ENCODE measurements at places on chromosomes 3 and 15.

GRCh38 chr3:135905058-135905724, 60.3 kb upstream of the PPP2R3A start:
- no peak for DNase-seq

DNA sequence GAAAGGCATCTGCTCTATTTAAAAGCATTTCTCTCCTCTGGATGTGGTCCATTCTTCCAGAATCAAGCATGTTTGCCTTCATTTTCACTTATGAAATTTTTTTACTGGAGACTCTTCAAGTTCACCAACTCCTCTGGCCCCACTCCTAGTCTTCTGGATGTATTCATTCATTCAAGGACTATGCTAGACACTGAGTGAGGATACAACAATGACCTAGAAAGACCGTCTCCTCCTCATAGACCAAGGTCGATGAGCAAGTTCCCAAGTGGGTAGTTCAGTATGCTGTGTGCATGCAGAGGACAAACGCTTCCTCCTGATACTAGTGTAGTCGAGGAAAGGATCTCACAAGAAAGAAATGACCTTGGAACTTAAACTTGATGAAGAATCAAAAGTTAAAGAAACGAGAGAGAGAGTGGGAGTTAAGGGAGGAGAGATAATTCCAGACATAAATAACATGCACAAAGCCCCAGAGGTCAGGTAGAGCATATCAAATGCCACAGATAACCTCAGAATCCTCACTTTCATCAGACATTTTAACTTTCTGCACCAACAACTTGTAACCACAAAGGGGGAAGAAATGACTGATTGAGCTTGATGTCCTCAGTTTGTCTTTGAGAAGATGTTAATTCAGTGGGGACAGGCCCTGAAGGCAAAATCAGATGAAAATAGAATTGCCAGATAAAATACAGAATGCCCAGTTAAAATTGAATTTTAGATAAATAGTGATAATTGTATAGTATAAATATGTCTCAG, 149.4 kb downstream of the IMPG2 start:
- DNase-seq, result no peak

DNA sequence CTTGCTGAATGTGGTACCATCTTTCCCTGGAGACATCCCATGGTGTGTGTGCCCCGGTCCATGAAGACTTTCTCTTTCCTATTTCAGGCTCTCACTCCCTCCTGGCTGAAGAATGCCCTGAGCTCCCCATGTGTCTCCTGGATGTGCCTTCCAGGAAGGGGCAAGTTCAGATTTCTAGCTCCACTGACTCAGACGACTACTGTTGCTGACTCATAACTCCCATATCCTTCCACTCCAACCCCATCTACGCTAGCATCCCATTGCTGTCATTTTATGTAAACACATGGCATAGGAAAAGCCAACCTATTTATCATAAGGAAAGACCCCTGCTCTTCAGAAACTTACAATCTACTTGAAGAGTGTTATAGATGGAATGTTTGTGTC, 95.0 kb downstream of the ADCY5 start:
- no peak for DNase-seq

GRCh38 chr3:49199239-49199899, 28.0 kb downstream of the KLHDC8B start:
- DNase-seq, result no peak

GRCh38 chr3:157443905-157444796, 7.5 kb downstream of the PTX3 start:
- DNase-seq, result no peak

DNA sequence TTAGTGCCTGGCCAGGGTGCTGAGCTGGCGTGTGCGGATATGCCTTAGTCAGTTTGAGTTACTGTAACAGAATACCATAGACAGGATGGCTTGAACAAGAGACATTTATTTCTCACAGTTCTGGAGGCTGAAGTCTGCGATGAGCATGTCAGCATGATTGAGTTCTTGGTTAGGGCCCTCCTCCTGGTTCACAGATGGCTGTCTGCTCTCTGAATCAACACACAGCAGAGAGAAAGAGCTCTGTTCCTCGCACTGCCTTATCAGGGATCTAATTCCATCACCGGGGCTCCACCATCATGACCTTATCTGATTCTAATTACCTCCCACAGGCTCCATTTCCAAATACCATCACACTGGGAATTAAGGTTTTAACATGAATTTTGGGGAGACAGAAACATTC, 386.6 kb upstream of the DPH6 start:
- DNase-seq, result no peak

DNA sequence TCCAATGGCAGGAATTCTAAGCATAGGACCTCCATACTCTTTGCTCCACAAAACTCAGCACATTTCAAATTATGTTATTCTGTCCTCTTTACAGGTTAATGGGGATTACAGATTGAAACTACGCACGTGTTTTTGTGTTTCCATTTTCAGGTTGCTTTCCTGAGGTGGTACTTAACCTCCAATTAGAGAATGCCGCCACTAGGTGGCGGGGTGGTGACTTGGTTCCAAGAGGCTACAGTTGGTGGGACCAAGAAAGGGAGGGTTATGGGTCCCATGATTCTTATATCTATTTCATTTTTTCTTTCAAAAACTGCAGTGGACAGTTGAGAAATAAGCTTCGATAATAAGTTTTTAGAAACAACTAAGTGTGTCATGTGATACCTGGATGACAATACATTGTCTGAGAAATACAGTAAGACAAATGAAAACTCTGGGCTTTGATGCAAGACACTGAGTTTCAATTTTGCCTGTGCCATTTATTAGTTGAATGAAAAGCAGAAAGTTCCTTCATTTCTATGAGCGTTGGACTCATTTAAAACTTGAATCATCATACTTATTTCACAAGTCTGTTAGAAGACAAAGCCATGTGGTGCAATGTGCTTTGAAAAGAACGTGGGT, 539.0 kb downstream of the FGF12 start:
- peak; percentile 79 for DNase-seq

DNA sequence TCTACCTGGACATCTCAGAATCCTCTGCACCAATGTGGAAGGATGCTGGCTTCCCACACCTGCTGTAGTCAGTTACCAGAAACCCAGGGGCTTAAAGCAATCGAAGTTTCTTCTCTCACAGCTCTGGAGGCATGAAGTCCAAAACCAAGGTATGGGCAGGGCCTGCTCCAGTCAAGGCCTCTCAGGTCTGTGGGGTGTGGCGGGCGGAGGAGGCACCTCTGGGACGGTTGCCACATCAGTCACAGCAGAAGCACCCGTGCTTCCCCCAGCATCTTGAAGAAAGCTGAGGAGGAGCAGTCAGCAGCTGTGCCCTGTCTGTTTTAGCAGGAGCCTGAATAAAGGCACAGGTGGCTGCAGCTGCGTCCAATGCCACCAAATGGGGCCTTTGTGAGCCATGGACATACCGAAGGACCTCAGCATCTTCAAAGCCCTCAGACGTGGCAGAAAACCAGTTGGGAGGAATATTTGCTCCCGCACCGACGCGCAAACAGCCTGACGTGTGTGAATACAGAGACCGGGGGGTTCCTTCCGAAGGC, 68.9 kb downstream of the TFRC start:
- no peak for DNase-seq

- DNase-seq, result no peak
Measured at GRCh38 chr3:131004603-131005002, 22.0 kb downstream of the ASTE1 start.

DNA sequence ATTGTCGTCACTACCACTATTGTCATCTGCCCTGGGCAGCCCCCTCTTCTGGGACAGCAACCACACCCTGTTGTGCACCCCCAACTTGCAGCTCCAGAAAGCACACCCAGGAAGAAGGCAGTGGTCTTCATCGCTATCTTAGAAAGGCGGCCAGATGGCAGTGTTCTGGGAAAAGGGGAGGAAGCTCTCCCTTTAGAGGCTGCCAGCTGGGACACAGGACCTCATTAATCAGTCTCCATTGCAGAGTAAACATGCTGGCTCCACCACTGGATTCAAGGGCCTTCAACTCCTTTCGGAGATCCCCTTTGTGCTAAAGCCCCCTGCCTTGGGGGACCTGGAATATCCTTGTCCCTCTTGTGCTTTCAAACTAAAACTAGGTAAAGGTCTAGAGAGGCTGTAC, 199.3 kb upstream of the LINGO1 start:
- no peak for DNase-seq

DNA sequence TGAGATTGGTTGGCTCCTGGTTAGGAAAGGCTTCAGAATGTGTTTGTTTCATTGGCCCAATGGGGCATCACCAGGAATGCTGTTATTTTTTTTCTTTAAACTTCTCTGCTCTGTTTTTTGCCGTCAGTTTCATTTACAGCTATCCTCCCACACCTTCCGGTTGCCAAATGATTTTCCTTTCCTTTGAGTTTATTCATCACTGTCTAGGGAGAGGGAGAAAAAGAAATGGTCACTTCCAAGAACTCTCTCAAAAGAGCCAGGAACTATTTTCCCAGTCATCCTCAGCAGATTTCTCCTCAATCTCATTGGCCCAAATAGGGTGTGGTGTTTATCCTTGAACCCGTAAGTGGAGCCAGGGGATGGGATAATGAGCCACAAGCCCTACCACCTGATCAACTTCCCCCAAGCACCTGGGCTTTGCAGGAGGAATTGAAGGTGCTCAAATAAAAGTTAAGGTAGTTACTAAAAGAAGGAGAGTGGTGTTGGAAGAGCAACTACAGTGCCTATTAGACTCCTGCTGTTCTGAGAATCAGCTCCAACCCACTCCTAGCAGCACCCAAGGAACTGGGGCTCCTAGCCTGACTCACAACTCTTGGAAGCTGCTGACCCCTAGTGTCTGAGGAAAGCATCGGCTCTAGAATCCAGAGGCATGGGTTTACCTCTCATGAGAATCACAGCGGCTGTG, 183.8 kb upstream of the IL12A start:
- DNase-seq, result peak; percentile 58

- DNase-seq, result no peak
Measured at GRCh38 chr3:98504539-98504938, 7.1 kb downstream of the OR5K2 start.

DNA sequence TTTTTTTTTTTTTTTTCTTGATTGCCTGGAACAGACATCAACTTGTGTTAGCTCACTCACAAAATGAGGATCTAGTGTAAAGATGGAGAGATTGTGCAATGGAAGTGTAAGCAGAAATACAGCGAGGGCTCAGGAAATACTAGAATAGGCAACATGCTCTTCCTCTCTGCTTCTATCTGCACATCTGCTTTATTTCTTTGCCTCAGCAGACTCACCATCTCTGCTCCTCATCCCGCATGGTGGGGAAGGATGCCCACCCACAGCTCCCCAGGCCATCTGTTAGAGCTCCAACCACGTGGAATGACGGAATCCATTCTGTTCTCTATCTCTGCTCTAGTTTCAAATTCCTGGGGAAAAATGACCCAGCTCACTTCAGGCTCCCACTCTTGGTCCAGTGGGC, 128.0 kb upstream of the ADAMTS9 start:
- DNase-seq, result no peak

DNA sequence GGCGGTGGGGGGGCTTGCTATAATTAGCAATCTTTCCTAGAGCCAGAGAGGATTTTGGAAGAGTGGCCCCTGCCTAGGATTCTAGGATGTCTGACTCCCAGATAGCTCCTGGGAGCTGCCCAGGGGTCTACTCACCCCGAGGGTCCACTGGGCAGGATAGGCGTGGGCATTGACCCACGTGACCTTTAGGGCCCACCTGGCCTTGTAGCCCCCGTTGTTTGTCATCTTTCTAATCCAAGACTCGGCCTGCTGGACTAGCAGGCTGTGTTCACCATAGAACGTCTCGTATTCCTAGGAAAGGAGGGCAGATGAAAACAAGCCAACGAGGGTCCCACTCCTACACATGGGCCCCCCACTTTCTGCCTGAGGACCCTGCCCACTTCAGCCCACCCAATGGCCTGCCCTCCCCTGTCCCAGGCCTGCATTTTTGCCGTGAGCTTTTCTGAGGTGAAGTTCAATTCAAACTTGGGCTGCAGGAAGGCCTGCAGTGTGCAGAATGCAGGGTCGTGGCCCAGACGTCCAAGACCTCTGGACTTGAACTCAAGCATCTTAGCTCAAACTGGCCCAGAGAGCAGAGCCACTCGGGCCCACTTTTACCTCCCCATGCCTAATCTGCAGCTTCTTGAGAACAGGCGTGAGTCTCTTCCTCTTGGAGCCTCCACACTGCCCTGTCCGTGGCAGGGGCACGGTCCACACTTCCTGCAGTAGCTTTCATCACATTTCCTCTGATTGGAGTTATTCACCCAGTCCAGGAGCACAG, 41.5 kb downstream of the MUC4 start:
- no peak for DNase-seq

DNA sequence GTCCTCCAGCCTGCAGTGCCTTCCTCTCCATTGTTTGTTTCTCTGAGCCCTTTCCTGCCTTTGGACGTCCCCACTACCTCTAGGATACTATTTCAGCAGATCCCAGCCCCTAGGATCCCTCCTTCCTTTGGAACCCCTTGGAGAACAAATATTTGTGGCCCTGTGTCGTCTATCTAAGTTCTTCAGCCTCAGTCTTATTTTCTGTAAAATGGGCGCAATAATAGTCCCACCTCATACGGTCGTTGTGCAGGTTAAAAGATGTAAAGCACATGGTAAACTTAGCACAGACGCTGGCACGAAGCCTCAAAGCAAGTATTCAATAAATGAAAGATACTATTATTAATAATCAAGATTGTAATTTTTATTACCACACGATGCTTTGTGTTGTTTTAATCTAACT, 122.0 kb downstream of the SV2B start:
- DNase-seq, result no peak

GRCh38 chr3:134992180-134992579, 197.1 kb downstream of the EPHB1 start:
- DNase-seq, result no peak

DNA sequence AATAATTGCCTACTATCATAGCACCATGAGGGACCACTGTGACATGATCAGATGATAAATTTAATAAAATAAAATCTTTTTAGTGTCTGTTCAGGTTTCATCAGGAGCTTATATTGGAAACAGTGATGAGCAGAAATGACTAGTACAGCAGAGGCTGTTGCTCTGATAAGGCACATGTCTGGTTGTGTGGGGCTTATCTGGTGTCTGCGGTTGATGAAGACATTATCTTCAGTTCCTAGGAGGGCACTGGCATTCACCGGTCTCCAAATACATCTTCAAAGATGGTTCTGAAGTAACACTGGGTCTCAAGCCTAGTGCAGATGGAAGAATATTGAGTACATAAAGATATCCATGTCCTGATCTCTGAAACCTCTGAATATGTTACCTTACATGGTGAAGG, 125.3 kb downstream of the SUCNR1 start:
- DNase-seq, result no peak

DNA sequence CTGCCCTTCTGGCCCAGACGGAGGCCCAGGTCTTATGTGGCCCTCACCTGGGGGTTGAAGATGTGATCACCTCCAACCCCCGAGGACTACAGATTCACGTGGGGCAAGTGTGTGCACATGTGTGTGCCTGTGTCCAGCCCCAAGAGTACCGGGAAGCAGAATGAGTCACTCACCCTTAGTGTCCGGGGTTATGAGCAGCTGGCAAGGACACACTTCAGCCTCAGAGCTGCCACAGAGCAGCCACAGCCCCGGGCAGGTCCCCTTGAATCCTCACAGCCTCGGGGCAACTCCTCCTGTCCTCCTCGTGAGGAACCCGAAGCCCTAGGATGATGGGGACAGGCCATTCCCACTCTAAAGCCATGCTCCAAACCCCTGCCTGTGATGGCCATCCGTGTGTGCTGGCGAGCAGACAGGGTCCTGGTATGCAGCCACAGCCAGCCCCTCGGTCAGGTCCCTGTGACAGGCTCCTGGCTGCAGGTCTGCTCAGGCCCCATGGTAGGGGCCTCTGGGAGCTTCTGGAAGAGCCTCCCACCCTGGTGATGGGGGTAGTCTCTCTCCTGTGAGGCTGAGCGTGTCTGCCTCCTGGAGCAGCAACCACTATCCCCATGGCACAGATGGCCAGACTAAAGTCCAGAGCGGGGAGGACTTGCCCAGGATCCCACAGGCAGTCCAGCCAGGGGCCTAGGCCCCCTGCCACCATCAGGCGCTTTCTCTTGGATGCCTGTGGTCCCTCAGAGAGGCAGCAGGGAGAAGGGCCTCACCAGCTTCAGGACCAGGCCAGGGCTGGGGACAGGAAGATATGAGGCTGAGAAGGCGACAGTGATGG, 852 bp downstream of the STAB1 start:
- no peak for DNase-seq
